CD8-positive, alpha-beta T cell (primary cell): ENCODE measurements at places on chromosomes 6 and 20.

DNA sequence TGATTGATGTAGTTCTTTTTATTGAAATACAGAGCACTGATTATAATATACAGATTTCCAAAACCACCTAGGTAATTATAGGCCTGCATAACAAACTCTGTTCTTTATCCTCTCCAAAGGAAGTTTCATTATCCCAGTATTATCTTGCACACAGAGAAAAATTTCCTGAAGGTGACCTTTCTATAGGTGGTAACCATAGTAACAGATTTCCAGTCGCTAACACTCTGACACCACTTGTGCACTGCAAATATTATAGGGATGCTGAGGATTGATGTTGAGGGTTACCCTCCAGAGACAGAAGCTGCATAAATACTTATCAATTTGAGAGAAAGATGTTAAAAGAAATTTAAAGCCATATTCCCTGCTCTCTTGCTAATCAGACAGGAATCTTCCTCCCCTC, 274.5 kb upstream of the NRSN1 start:
- DNase-seq, result no peak

- DNase-seq, result no peak
Observed at GRCh38 chr20:22071841-22072240, 366.4 kb downstream of the PAX1 start.

GRCh38 chr20:13251904-13252297, 30.8 kb downstream of the ISM1 start:
- no peak for DNase-seq

DNA sequence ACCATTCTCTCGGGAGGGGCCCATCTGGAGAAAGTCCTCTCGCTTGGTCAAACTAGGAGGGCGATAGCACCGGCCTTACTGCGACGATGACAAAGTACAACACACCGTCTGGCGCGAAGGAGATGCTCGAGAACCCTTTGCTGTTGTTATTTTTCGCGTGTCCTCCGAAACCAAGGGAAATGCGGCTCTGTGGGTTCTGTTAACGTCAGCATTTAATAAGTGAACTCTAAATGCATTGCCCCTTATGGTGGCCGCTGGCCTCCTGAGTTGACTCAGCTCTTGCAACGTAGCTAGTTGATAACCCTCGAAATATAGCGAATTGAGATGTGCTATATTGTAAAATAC, 577 bp upstream of the SCAND1 start:
- DNase-seq, result peak; percentile 66

DNA sequence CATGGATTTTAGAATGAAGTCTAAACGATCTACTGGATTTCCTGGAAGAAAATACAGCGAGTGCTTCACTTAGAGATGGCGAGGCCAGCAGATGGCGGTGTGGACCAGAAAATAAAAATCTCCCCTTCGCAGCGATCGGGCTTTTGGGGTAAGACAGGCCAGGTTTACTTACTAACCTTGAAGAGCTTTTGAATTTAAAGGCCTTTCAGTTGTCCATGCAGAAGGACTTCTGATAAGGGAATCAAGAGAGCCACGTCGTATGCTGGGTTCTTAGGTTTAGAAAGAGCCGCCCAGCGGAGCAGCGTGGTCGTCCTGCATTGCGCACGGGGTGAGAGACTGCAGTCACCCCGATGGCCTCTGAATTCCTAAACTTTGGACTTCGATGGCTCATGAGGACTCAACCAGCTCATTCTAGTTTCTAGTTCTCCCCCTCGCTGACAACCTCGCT, 125.2 kb upstream of the RALGAPA2 start:
- no peak for DNase-seq

GRCh38 chr20:36384022-36384619, 78.0 kb downstream of the DLGAP4 start:
- no peak for DNase-seq

DNA sequence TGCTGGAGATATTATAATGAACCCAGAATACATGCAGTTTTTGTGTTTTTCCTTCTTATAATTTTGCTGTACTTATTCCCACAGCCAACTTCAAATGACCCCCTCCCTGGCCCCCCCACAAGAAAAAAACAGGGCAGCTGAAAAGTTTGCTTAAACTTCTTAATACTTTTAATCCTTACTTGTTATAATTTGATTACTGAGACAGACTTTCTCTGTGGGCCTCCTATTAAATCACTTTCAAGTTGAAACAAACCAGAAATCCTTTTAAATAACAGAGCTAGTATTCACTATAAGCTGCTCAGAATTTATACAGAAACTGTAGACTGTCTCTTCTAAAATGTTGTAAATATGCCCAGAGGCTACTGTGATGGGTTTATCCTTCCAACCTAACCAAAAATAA, 106.3 kb downstream of the CENPW start:
- no peak for DNase-seq

DNA sequence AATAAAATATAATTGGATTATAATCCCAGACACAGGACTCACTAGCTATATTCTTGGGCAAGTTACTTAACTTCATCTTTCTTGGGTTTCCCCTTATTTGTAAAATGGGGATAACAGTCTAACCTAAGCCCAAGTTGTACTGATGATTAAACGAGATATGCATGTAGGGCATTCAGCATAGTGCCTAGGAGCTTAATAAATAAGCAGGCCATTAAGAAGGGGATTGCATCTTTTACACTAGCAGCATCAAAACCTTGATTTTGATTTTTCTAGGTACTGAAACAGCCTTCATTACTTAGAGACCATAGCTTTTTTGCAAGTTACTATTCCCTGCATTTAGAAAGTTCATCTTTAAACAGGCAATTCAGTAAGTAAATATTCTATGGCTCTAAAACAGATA, 2.2 kb upstream of the QKI start:
- no peak for DNase-seq

- no peak for DNase-seq
Observed at GRCh38 chr6:13479971-13480434, 7.4 kb downstream of the GFOD1 start.

GRCh38 chr20:53335555-53335954, 258.1 kb downstream of the ZNF217 start:
- DNase-seq, result no peak

DNA sequence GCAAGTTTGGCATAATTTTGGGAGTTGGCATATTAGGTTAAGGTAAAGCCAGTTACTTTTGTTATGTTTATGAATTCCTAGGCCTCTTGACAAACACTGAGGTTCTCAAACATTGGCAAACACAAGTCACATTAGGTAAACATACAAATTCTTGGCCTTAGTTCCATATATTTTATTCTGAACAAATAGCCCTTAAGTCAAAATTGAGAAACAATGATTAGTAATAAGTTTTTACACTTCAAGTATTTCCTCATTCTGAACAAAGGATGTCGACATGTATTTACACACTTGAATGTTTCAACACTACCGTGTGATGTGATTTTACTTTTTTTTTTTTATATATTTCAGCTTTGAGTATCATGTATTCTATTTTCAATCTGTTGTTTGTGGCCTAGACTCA, 3.8 kb upstream of the ECHDC1 start:
- no peak for DNase-seq

- peak; percentile 15 for DNase-seq
Observed at GRCh38 chr6:14660806-14661579, 543.4 kb downstream of the CD83 start.

DNA sequence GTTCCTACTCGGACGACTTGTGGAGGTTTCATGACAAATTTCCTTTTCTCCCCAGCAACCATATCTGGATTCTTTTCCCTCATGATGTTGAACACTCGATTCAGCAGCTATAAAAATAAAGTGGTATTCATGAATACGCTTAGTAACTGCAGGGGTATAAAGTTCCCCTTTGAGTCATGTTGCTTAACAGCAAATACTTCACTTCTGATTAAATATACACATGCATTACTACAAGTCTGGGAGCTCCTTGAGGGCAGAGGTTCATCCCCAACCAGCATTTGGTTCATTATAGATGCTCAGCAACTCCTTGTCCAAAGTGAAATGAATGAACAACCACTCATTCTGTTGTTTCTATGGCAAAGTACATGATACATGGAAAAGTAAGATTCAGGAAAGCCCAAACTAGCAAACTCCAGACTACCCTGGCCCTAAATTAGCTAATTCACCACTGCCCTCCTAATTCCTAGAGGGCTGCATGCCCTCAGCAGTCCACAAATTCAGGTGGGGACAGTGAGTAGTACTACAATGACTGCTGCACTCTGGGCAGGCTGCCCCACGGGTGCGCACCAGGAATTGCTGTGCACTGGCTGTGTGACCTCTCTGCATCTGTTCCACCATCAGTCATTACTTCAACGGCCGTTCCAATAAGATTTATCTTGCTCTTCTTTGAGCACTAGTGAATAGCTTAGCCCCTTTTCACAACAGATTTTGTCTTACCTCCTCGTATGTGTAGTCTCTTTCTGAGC, 15.2 kb downstream of the EIF2S2 start:
- no peak for DNase-seq

DNA sequence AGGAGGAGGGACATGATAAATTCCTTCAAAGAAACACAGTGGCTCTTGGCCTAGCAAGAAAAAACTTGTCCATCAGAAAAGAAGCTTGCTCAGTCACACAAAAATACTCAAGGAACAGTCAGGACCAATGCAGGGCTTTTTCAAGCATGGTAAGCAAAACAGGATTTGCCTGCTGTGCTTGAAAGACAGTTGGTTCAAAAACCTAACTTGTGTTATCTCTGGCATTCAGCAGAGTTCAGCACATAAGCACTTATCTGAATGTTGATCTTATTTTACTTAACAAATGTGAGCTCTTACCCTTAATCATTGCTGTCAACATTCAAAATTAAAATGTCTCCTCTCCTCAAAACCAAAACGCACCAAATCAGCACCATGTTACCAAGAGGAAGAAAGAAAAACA, 38.3 kb downstream of the ATG5 start:
- DNase-seq, result no peak

DNA sequence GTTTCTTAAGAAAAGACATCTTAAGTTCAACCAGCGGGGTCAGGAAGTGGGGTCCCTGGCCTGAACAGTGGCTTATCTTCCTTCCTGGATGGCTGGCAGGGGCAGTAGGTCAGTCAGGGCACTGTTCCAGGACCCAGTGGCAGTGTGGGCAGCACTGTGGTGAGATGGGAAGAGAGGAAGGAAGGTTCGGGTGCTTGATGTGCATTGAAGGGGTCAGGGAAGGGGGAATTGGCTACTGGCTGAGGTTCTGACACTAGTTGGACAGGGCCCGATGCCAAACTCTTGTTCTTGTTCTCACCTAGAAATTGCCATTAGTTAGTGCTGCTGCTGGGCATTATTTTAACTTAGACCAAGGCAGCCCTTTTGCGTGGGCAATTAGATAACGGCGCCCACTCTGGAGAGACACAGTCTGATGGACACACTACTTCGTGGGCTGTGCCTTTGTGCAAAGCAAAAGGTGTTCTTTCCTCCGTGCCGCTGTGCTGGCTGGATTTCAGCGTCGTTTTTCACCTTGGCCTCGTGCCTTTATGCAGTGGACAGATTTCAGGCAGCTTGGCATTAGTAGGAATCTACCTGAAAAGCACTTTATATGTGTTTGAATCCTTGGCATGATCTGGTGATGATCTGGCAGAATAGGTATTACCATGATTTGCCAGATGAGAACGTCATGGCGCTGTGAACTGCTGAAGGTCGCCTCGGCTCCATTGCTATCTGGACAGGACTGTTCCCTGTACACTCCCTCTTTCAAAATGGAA, 30.3 kb downstream of the UTRN start:
- DNase-seq, result no peak

DNA sequence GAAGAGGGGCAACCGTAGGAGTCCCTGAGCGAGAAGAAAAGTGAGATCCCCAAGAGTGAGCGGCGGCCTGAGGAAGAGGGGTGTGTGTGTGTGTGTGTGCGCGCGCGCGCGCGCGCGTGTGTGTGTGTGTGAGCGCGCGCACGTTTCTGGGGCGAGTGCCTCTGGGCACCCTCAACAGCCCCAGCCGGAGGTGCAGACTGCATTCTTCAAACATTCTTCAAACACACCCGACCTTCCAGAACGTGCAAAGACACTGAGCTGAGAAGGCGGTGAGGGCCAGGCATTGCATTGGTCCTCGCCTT, 76.2 kb upstream of the FOXP4 start:
- peak; percentile 39 for DNase-seq

- no peak for DNase-seq
Observed at GRCh38 chr6:87741001-87741650, 39.1 kb upstream of the AKIRIN2 start.

- DNase-seq, result no peak
Observed at GRCh38 chr6:168116975-168117899, 38.2 kb upstream of the FRMD1 start.

GRCh38 chr6:610882-611281, 46.0 kb downstream of the HUS1B start:
- no peak for DNase-seq

- DNase-seq, result no peak
Observed at GRCh38 chr6:134605034-134605433, 287.1 kb upstream of the SGK1 start.

- no peak for DNase-seq
Observed at GRCh38 chr6:124073820-124074587, 270.3 kb downstream of the NKAIN2 start.

- no peak for DNase-seq
Observed at GRCh38 chr6:151387175-151387970, 4.0 kb downstream of the ZBTB2 start.

DNA sequence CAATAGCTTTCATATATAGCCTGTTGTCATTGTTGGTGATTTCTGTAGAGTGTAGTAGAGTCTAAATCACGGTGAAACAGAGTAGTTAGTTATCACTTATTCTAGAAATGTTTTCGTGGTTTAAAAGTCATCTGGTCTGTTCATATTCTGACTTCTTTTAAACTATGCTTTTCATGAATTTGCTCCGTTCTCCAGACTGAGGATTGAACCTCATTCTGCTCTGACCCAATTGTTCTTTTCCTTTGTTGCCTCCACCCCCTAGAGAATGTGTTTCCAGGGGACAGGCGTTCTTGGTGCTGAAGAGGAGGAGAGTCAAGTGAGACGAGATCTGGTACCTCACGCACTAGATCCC, 748 bp upstream of the ZNF292 start:
- no peak for DNase-seq

DNA sequence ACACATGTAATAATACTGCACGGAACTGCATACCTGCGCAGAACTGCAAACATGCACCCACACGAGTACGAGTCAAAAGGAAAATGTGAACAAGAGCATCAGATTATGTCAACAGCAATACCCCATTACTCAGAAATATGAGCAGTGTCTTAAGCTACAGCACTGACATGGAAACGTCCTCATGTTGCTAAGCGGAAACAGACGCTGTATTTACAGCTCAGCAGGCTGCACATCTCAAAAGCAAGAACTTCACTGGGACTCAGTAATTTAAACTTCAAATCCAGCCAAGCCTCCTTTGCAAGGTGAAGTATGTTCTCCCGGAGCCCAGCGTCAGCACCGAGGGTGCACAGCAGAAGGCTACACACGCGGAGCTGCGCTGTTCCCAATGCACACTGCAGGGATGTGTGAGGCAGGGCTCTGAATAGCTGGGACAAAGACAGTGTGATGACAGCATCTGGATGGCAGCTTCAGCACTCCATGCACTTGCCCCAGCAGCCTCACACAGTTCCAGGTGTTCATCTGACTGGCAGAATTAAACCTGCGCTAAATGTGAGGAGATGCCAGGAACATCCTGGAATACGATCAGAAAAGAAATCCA, 202.8 kb downstream of the WDR27 start:
- DNase-seq, result no peak

- DNase-seq, result peak; percentile 18
Observed at GRCh38 chr6:149335924-149336608, 18.6 kb downstream of the TAB2 start.
